D341Med (cell line): ENCODE measurements at places on chromosomes 4 and X.

DNA sequence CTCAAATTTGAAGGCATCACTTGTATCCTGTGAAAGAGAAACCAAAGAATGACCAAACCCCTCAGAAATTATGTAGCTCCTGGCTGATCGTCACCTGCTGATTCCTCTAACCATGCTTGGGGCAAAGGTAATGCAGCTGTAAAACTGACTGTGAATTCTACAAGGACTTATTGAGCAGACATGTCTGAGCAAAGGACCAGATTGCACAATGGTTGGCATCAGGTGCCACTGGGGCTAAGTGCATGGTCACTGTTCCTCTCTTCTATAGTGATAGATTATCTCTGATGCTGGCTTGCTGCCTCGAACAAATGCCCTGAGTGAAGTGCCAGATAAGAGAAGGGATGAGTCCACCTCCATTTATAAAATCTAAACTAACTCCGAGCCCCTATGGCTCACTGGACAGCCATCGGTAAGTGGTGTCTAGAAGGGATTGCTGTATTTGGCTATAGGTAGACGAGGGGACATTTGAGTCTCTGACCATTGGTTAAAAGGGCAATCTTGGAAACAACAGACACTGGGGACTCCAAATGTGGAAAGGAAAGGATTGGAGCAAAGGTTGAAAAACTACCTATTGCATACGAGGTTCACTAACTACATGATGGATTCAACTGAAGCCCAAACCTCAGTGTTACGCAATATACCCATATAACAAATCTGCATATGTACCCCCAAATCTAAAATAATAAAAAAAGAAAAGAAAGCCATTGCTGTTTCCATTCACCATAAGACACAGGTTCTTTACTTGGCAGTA is 110.7 kb upstream of the IGSF1 start:
- DNase-seq: no peak

DNA sequence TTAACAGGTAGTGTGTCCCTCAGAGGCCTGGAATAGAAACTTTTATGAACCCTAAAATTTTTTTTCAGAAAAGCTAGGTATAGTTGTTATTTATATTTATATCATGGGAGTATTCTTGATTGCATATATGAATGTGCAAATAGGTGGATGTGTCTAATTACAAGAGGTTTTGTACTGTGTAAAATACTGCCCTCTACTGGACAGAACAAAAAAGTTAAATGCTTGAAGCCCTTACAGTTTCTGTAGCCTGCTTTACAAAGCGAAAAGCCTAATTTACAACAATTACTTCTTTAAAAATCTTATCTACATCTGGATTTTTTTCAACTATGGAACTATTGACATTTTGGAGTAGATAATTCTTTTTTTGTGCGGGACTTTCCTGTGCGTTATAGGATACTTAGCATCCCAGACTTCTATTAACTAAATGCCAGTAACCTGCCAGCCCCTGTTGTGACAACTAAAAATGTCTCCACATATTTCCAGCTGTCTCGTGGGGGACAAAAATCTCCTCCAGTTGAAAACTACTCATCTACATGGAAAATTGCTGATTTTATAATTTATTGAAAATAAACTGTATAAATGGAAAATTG is 35.1 kb downstream of the ENPEP start:
- peak; percentile 45 for DNase-seq

DNA sequence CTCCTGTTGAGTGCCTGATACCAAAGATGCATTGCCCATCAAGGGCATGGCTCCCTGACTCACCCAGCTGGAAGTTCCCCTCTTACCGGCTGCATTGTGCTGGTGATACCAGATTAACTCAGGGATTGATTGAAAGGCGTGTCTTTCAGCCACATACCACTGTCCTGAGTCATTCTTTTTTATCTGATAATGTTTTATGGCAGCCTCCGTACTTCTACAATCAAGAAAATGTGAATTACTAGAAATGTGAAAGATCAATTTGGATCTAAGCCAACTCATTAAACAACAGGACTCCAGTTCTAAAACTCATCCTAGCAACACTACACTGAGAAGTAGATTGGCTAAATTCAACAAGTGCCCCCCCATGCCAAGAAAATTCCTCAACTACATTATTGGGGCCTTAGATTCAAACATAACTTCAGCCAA is 40.0 kb downstream of the TXK start:
- DNase-seq: no peak

DNA sequence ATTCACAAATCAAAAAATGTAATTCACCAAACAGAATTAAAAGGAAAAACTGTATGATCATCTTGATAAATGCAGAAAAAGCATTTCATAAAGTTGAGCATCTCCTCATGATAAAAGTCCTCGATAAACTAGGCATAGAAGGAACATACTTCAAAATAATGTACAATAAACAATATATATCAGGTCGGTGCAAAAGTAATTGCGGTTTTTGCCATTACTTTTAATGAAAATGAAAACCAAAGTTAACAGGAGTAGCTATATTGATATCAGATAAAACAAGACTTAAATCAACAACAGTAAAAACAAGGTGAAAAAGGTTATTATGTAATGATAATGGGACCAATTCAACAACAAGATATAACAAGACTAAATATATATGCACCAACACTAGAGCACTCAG is 372.1 kb downstream of the RAB28 start:
- DNase-seq: no peak

GRCh38 chrX:49177873-49178480 is 6.3 kb downstream of the PLP2 start:
- DNase-seq: no peak

DNA sequence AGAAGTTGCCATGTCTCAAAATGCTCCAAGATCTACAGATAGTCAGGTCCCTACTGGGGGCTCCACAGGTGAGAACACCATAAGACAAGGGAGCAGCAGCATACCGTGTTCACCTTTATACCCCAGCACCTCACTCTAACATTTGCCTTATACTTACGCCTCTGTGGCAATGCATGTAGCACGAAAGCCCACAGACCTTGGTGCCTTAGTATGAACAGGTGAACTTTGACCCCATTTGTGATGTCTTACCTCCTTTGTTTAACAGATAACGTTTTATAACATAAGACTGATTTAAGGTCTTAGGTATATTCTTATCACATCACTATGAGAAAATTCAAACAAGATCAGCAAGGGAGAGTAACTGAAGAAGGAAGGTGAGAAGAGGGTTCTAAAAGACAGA is 128.8 kb downstream of the ARX start:
- no peak for DNase-seq

DNA sequence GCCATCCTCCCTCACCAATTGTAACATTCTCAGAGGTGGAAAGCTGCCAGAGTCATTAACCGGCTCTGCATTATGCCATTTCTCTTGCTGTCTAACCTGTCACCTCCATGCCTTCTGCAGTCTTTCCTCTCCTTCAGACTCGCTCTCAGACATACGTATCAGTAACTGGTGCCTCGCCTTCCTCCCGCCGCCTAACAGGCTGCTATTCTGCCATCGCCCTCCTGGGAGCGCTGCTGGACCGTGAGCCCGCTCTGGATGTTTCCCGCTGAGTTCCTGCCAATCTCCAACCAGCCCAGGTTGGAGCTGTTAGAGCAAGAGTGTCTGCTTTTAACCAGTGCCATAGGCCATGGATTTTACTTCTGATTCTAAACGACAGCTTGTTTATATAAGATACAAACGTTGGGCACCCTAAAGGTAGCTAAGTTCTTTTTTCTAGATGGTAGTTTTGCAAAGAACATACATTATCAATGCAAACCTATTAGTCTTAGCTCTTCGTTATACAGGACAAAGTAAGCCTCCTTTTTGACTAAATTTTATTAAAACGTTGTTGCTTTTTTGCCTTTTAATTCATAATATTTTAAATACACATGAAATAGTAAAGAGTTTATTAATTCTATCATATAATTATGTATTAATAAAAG is 59.5 kb upstream of the NEIL3 start:
- peak; percentile 84 for DNase-seq

DNA sequence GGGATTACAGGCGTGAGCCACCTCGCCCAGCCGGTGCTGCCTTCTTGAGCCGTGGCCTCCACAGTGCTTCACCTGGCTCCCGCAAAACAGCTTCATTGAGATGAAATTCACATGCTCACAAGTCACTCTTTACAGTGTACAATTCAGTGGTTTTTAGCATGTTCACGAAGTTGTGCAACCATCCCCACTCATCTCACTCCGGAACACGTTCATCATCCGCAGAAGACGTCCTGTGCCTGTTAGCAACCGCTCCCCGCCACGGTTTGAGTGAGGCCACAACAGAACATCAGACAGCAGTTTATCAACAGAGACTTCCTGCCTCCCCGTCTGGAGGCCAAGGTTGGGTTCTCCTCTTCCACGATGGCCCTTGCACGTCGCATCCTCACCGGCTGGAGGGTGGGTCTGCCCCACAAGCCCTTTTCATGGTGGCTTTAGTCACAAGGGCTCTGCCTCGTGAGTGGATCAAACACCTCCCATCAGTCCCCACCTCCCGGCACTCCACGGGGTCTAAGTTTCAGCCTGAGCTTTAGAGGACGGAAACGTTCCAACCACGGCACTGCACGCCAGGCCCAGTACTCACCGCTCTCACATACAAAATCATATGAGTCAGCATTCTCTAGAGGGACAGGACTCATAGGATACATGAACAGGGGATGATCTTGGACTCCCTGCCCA is 29.6 kb upstream of the SPON2 start:
- DNase-seq: no peak

GRCh38 chr4:3011456-3012220 is 48.3 kb downstream of the GRK4 start:
- DNase-seq: no peak

DNA sequence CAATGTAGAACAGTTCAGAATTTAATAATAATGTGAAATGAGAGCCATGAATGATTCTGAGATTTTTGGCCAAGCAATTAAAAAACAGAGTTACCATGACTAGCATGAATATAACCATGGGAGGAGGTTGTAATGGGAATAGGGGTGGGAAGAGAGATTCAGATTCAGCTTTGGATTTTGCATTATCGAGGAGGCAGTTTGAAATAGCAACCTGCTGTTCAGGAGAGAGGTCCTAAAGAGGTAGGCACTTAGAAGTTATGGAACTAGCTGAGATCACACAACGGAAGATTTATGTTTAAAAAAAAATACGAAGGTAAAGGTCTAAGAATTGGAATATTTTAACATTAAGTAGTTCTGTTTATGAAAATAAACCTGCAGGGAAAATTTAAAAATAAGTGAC is 124.4 kb upstream of the TECRL start:
- DNase-seq: no peak

- no peak for DNase-seq
Measured at GRCh38 chr4:23819041-23819511, 70.8 kb downstream of the PPARGC1A start.

- no peak for DNase-seq
Measured at GRCh38 chr4:136009258-136009832, 1522.9 kb downstream of the PCDH18 start.

- no peak for DNase-seq
Measured at GRCh38 chr4:184548316-184548647, 73.9 kb upstream of the IRF2 start.

DNA sequence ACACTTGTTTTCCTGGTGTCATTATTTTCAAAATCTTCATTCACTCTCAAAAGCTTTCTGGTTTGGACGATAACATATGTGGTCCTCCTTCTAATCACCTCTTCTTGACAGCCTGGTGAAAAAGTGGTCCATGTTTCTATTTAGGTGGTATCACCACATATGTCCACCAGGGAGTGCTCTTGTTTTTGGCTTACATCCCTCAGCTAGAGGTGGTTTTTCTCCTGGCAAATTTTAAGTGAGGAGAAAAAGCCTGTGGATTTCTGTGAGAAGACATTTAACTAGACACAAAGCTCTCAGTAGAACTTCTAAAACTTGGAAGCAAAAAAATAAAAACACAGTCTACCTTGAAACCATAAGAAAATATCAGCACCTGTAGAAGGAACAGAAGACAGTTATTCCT is 58.0 kb upstream of the FRMPD4 start:
- peak; percentile 37 for DNase-seq

GRCh38 chr4:142559986-142560385 is 286.1 kb downstream of the INPP4B start:
- no peak for DNase-seq

- no peak for DNase-seq
Measured at GRCh38 chr4:134727696-134728095, 526.1 kb upstream of the PABPC4L start.

GRCh38 chr4:175986668-175987067 is 79.0 kb upstream of the WDR17 start:
- no peak for DNase-seq

- DNase-seq: no peak
Measured at GRCh38 chr4:185341841-185342240, 53.9 kb downstream of the LRP2BP start.

DNA sequence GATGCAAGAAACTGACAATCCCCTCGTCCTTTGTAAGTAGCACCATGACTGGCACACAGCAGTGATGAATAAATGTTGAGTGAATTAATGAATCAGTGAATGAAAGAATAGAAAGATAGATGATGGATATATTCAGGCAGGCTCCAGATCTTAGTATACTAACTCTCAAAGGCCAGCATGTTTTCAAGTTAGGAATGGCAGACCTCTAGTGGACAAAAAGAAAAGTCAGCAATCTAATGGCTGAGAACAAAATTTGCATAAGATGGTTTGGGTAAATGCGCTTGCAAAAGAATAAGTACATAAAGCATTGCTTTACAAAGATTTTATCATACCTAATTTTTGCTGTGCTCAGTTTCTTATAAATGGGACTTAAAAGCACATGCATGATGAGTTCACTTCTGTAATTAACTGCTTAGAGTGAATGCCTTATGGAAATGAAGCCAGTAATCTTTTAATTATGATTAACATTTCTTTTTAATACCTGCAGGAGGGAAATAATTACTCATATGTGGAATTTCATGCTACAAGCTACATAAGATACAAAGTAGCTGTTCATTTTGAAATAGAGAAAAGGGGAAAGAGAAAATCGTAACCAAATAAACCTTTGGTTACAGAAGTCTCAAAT is 126.9 kb upstream of the GPRIN3 start:
- peak; percentile 47 for DNase-seq

GRCh38 chr4:124977045-124977444 is 264.5 kb upstream of the ANKRD50 start:
- DNase-seq: no peak

GRCh38 chr4:158208963-158209640 is 1.2 kb upstream of the TMEM144 start:
- no peak for DNase-seq

DNA sequence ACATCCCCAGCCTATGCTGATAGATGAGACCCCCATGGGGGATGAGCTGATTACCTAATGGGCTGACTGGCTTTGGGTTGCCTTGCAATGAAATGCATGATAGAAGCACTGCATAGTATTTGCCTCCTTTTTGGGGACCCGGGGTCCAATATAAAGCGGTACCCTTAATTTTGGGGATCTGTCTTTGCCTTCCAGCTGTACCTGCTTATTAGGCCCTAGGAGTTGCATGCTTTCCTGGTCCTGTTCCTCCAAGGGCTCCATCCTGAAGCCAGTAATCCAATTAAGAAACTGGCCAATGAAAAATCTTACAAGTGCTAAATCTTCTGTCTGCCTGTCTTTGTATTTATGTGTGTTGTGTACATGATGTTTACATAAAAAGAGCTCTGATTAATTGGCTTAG is 791.6 kb downstream of the TRIML1 start:
- DNase-seq: no peak

- peak; percentile 38 for DNase-seq
Measured at GRCh38 chr4:171813526-171814250, 484 bp downstream of the GALNTL6 start.

GRCh38 chr4:96315815-96316214 is 475.9 kb downstream of the PDHA2 start:
- peak; percentile 14 for DNase-seq
